Activated CD4-positive, alpha-beta T cell treated with anti-CD3 and anti-CD28 coated beads for 1 hour (primary cell): ENCODE measurements at places on chromosomes 1 and 21.

- DNase-seq, result no peak
Measured at GRCh38 chr1:12315146-12315545, 85.3 kb downstream of the VPS13D start.

GRCh38 chr1:14135070-14135469 is 435.1 kb downstream of the PRDM2 start:
- no peak for DNase-seq

DNA sequence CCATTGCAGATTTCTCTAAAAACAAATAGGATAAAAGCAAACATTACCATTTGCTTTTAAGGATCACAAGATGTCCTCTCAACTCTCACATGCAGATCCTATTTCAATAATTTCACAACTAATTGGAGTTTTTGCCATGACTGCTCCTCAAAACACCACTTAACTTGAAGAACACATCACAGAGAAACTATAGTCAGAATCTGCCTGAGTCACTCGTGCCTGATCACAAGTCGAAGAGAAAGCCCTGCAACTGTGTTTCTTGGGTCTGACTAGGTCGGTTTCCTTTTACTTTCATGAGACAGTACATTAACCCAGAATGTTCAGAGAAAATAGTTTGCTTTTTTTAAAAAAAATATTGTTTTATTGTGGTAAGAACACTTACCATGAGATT is 46.3 kb upstream of the SMYD2 start:
- no peak for DNase-seq

DNA sequence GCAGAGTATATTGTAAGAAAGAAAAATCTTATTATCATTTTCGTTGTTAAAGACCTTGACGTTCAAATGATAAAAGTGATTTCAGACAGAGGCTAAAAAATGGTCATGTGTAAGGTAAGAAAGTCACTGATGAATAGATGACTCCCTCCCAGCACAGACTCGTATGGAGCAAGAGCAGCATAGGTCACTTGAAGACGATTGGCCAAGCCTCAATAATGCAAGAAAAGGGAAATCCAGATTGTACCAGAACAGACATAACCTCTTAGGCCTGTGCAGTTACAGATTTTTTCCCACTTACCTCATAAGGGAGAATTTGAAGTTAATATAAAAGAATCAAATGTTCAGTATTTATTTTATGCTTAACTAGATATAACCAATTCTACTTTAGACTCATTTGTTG is 16.3 kb upstream of the OLFML2B start:
- DNase-seq, result no peak

DNA sequence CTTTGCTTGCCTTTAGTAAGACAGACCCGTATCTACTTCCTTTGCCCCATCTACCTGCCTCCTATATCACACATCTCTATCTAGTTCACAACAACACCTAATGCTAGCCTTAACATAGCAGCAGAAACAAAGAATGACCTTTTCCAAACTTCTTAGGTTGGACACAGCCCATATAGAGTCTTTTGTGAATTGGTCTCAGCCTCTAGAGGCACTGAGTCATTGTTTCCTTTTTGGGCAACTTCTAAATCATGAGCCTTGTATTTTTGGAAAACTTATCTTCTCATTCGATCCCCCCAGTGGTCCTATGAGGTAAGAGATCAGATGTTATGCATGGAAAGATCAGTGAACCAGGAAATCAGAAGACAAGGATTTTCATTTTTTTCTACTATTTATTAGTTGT is 679.4 kb upstream of the USP24 start:
- no peak for DNase-seq

- no peak for DNase-seq
Measured at GRCh38 chr21:33374080-33374449, 29.1 kb upstream of the IFNGR2 start.

- no peak for DNase-seq
Measured at GRCh38 chr1:40648200-40648599, 17.3 kb downstream of the RIMS3 start.
